Muscle of back (tissue), 13 donors: ENCODE measurements at places on chromosomes 12 and 14. TPM values are rescaled to one million over a fixed set of nuclear protein-coding genes. Genes with fewer than 3 reads are reported as not detected.

GRCh38 chr14:104801520-104802393 lies 856 bp downstream of the ZBTB42 start:
- no peak for DNase-seq

The ESRRB gene
- polyA plus RNA-seq, result 3.3 TPM

The EML5 gene
- polyA plus RNA-seq, result 0.92 TPM

The MIPOL1 gene
- 6.2 TPM for polyA plus RNA-seq
